Stimulated activated CD4-positive, alpha-beta T cell treated with anti-CD3 and anti-CD28 coated beads, Interleukin-1b, Interleukin-23, amount 100 ng/mL, for 1 hour (primary cell): ENCODE measurements at places on chromosomes 4 and X.

- DNase-seq = no peak
These were observed 43.2 kb upstream of the PITX2 start for GRCh38 chr4:110666030-110666429.

- DNase-seq = no peak
These were observed 357.0 kb upstream of the AADAT start for GRCh38 chr4:170446782-170447181.

DNA sequence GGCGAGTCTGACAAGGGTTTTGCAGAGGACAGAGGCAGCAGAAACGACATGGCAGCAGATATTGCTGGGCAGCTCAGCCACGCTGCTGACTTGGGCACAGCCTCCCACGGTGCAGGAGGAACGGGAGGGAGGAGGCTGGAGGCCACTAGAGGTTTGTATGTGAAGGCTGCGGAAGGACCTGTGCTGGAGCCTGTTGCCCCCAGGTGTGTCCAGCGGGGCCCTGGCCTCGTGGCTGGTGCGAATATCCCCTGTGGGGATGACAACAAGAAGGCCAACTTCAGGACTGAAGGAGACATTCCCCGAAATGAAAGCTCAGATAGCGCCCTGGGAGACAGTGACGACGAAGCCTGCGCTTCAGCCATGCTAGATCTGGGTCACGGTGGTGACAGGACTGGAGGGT lies 100.2 kb downstream of the FNIP2 start:
- DNase-seq = no peak

- DNase-seq = no peak
These were observed 4.2 kb downstream of the TMSB4X start for GRCh38 chrX:12979026-12979607.

DNA sequence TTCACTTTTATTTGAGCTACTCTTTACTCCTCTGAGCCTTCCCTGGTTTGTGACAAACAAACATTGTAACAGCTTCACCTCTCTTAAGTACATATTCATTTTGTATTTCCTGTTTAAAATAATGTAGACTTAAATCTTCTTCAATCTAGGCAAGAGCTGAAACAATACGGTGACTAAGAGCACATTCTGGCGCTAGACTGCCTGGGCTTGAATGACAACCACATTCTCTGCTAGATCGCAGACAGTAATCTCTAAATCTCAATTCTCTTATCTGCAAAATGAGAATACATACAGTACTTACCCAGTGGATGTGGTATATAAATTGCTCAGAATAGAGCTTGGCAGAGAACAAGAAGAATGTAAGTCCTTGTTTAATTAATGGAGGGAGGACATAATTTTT lies 144.8 kb downstream of the ARAP2 start:
- no peak for DNase-seq

DNA sequence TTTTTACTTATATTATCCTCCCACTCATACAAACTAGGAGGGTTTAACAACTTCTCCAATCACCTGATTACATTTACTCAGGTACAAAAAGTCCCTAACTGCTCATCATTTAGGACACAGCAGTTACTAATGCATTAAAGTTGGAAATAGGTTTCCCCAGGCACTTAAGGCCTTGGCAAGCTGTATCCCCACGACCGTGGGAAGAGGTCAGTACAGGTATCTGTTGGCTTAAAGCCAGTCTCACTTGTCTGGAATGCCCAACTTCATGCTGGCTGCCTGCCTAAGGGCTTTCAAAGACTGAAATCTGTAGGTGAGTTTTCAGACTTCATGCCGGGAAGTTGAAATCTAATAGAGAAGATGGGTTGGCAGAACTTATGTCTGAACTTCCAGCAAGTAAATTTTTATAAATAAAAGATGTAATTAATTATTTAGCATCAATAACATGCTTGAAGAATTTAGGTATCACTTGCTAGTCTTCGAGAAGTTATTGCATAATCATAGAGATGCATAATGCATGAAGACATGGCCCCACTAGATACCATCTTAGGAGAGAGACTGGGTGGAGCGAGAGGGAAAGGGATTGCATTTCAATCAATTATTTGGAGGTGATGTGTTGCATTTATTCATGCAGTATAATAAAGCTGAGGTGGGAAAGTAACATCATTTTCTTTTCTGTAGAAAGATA lies 54.2 kb downstream of the SCD5 start:
- no peak for DNase-seq

DNA sequence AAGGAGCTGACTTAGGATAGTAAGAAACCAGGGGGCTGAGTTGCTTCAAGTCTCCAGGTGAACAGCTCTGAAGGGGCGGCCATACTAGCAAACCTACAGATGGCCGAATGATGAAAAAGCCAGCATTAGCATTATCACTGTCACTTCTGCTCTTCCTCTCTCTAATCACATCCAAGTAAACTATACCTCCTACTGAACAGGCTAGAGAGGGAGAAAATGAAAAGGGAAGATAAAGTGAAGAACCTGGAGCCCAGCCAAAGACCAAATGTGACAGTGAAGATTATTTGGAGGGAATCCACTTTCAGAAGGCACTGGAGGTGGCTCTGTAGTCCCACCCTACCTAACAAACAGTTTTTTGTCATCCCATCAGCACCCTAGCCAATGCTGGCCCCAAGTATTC lies 50.4 kb upstream of the PRPS1 start:
- DNase-seq = no peak

DNA sequence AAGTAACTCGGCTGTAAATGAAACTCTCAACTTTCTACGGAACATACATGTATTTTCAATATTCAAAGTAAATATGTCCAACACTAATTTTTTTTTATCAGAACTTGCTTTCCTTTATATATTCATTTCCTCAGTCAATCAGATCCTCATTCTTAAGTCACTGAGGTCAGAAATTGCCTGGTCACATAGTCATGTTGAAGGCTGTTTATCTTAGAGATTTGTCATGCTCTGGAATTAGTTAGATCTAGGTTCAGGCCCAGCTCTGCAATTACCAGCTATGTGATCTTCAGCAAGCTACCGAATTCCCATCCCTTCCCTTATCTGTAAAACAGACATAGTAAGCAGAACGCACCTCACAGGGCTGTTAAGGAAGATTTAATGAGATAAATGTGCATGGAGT lies 228.8 kb downstream of the SPCS3 start:
- no peak for DNase-seq

- no peak for DNase-seq
These were observed 154.7 kb upstream of the STX18 start for GRCh38 chr4:4696530-4696929.

DNA sequence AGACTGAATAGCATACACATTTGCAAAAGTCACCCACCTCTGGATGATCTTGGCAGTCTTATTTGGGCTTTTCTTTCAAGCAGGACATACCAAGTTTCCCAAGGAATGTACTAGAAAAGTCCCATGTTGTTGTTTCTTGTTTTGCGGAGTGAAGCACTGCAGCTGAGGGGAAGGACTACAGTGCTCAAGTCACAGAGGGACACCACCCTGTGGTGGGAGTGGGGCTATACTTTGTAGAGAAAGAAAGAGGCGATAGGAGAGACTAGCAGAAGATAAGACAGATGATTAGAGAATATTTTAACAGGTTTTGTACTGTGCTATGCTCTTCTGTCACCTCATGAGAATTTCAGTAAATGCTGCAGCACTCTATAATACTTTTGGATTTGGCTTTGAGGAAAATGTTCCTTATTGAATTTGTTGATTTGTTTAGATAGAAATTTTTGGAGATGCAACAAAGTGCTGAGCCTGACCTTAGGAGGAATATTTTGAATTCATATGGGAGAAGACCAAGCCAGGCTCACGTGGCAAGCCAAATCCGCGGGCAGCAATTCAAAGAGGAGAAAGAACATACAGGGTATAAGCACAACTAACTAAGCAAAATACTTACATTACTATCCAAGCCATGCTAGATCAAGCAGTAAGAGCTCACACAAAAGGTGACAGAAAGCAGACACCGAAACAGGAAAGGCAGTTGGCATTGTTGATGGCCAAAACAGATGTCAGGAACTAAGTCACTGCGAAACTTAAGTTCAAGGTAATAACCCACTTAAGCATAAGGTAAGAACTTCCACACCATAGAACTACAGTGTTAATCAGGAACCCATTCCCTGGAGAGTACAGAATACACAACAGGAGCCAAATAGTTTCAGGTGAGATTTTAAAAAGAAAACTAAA lies 280.3 kb upstream of the INTU start:
- DNase-seq = no peak

- DNase-seq = no peak
These were observed 45.5 kb upstream of the RBPJ start for GRCh38 chr4:26275281-26275680.

DNA sequence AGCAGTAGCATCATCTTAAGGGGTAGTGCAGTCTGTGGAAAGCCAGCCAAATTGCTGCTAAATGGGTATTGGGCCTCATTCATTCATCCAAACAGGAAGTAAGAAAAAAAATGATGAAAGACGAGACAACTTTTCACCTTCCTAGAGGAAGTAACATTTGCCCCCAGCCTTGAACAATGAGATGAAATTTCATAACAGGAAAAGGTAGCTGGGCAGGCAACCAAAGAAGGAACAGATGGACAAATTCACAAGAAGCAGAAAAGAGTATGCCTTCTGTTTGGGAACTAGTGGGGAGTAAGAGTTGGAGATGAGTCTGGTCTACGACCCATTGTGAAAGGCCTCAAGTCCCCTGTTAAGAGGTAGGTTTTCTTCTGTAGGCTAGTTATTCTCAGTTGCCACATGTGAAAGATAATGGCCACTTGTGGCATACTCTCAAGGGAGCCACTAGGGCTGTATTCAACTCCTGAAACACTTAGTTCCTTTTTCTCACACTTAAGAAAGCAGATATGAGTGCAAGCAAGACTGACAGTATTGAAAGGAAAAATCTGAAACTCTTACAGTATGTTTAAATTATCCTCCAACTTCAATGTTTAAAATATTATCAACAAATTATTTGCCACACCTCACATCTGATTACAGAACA lies 190.4 kb downstream of the AR start:
- DNase-seq = no peak

- no peak for DNase-seq
These were observed 14.2 kb upstream of the CPE start for GRCh38 chr4:165364452-165365080.

GRCh38 chrX:83508526-83509253 lies 600 bp downstream of the POU3F4 start:
- DNase-seq = no peak

DNA sequence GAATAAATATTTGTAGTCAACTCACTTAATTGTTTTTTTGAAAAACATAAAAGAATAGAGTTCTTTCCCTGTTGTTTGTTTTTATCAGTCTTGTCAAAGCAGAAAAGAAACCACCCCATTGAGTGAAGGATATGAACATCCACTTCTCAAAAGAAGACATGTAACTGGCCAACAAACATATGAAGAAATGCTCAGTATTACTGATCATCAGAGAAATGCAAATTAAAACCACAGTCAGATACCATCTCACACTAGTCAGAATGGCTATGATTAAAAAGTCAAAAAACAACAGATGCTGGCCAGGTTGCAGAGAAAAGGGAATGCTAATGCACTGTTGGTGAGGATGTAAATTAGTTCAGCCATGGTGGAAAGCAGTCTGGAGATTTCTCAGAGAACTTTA lies 326.1 kb upstream of the EMCN start:
- no peak for DNase-seq

DNA sequence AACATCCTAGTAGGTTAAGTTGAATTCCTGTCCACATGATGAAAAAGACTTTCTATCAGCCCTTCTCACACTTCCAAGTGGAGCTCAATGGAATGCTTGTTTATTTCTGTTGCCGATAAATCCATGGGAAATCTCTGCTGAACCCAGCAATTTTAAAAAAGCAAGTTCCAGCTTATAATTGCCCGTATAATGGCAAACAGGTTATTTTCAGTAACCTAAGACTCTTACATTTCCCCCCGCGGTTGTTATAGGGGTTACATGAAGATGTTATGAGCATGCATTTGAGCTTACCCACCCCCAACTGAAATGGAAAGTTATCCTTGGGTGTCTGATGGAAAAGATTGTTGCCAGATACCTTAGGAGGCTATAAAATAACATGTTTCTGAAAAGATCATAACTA lies 136.2 kb downstream of the PALLD start:
- no peak for DNase-seq

DNA sequence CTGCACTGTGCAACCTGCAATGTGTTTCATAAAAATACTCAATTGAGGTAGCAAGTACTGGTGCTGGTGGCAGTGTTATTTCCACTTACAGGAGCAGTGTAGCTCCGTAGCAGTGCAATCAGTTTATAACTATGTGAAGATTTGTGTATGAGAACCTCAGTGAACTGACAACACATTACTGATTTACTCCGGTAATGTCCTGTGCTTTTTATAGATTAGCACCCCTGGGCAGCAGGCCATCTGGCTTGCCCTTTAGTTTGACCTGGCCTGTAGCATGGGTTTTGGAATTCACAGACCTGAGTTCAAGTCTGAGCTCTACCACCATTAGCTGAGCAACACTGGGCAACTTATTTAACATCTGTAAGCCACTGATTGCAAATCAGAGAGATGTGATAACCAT lies 78.6 kb upstream of the GBA3 start:
- no peak for DNase-seq

DNA sequence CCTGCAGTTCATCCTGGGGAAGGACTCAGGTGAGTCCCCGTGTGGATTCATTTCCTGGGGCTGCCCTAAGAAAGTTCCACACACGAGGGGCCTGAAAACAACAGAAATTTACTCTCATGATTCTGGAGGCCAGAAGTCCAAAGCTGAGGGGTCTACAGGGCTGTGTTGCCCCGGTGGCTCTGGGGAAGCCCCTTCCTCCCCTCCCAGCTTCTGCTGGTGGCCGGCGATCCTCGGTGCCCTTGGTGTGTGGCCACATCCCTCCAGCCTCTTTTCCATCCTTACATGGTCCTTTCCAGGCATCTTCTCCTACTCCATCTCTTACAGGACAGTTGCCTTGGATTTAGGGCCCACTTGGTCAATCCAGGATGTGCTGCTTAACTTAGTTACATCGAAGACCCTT lies 15.1 kb downstream of the SH3BP2 start:
- DNase-seq = no peak

DNA sequence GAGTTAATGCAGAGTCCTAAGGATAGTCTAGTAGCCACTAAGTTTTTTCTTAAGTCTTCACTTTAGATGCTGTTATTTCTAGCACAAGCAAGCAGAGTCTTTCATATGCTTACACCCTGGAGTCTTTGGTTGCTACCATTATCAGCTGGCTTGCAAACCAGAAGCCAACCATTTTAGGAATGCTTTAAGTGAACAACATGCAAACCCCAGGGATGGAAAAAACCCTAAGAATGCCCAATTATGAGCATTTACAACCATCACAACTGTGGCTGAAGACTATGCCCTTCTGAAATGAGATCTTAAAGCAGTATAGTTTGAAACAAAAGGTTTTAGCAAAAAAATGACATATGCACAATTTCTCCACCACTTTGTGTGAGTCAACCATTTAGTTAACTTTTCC lies 6.6 kb downstream of the MID1IP1 start:
- no peak for DNase-seq

GRCh38 chr4:20338841-20339240 lies 87.1 kb downstream of the SLIT2 start:
- DNase-seq = no peak

- no peak for DNase-seq
These were observed 60.4 kb downstream of the MCF2 start for GRCh38 chrX:139647597-139647996.

DNA sequence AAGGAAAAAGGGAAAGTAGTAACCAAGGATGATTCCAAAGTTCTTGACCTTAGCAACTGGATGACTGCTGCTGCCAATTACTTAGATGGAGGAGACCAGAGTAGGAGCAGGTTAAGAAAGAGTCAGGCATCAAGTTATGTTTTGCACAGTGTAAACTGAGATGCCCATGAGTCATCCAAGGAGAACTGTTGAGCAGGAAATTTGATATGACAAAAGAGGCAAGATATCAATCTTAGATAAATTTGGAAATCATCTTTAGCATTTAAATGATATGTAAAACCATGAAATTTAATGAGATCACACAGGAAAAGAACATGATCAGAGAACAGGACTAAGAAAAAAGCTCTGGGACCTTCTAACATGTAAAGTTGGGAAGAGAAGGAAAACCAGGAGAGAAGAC lies 361.3 kb downstream of the OPHN1 start:
- DNase-seq = no peak
